Mucosa of descending colon (tissue), 3 donors: ENCODE measurements at places on chromosomes 7 and 10.

DNA sequence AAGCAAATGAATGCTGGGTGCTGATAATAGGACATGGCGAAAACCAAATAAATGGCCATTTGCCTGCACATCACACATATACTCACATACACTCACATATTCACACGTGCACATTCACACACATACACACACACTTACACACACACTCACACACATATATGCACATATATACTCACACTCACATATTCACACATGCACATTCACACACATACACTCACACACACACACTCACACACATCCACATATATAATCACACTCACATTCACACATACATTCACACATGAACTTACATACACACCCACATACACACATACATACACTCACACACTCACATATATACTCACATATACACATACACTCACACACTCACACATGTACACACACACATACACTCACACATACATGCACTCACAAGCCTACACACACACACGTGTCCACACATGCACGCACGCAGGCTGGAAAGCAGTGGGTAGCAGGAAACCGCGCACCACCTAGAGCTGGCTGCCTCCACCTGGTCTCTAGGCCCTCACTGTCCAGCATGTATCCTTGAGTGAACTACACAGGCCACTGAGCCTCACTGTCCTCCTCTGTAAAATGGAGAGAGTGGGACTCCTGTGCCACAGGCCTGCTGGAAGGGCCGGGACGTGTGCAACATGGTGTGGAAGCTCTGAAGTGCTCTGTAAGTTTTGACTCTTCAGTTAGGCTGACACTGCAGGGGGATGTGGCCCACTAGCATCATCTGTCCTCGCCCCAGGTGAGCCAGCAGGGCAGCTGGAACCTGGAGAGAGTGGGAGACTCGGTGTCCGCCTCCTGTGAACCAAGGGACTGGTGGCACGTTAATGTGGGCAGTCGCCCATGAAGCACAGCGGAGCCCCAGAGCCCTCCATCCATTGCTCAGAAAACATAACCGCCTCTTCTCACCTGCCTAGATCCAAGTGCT, 14.9 kb downstream of the TMEM72 start:
- no peak for DNase-seq

GRCh38 chr7:73707045-73707631, 12.3 kb downstream of the STX1A start:
- peak; percentile 96 for DNase-seq

DNA sequence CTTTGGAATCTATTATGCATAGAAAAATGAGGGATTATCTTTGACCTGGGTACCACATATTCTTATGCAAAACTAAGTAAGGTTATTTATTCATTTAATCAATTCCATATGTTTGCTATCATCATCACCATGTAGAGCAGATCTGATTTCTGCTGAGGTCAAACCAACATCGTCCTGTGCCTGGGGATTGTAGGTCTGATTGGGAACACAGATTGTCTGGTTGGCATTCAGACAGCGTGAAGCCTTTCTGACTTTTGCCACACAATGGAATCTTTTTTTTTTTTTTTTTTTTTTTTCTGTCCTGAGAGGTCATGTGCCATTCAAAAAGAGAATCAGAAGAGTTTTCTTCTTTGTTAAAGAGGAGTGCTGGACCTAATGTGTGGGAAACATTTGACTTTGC, 142.9 kb downstream of the RAB11FIP2 start:
- no peak for DNase-seq

DNA sequence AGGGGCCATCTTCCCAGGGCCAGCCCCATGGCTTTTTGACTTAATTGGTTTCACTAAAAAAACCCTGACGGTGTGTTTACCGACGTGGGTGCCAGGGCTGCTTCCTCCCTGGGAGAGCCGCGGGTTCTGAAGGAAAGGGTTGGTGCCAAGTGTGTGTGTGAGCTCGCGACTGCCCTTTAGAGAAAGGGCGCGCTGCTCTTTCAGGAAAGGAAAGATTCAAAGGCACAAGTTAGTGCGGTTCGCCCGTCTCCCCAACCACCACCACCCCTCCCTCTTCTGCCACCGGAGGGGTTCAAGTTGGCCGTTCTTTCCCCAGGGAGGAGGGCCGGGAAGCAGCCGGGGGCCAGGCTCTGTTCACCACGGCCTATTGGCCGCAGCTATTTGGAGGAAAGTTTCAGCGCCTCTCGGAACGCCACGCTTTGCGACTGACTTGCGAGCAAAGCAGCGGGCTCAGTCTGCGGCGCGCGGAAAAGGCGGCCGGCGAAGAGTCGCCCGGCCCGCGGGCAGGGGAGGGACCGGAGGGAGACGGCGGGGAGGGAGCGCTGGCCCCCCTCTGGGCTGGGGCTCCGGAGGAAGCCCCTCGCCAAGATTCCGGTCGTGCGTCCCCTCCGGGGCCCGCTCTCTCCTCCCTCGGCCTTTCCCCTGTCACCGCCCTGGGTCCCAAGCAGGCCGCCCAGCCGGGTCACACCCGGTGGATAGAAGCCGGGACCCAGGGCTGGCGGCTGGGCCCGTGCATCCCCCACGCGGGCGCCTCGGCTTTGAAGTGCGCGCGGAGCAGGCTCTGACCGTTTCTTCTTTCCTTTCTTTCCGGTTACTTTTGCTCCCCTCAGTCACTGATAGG, 165.9 kb upstream of the PPP1R3A start:
- DNase-seq: peak; percentile 74

DNA sequence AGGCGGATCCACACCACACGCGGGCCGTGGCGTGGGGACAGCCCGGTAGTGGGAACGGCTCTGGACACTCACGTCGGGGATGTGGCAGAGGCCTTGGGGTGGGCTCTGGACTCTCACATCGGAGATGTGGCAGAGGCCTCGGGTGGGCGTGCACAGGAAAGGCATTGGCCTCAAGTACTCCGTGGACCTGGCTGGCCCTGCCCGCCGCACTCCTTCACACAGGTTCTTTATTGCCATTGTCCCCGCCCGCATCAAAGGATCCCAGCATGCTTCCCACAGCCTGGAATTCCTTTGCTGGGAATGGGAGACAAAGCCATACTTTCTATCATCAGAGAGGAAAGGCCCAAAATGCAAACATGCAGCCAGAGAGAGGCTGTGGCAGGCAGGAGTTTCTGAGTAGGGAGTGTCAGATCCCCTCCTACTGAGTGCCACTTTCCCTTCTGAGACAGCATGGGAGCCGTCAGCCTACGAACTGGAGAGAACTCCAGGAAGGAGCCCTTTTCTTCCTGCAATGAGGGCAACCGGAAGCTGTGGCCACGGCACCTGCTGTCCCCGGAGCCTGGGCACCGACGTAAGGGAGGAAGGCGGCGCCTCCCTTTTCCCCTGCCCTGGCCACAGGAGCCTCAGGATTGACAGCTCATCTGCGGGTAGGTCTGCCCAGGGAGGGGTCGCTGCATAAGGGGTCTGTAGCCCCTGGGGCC, 51.5 kb downstream of the RBM17 start:
- DNase-seq: peak; percentile 74

DNA sequence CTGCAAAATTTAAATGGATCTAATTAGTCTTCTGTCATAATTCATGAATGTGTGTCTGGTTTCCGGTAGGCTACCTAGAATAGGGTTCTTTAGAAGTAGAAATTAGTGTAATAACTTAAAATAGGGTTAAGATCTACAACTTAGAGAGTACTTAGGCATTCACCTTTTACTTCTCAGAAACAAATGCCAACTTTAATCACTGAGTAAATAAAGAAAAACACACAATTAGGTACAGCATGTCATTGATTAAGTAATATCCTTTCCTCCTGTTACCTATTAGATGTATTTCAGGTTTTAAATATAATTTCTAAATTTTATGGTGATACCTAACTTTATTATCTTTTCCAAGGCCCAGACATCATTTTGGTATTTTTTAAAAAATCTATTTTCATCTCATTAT, 9.3 kb downstream of the ANKRD7 start:
- DNase-seq: no peak

- no peak for DNase-seq
Observed at GRCh38 chr7:78585980-78586379, 787.4 kb downstream of the PHTF2 start.

GRCh38 chr10:96339956-96340904, 18.6 kb downstream of the OPALIN start:
- peak; percentile 57 for DNase-seq

DNA sequence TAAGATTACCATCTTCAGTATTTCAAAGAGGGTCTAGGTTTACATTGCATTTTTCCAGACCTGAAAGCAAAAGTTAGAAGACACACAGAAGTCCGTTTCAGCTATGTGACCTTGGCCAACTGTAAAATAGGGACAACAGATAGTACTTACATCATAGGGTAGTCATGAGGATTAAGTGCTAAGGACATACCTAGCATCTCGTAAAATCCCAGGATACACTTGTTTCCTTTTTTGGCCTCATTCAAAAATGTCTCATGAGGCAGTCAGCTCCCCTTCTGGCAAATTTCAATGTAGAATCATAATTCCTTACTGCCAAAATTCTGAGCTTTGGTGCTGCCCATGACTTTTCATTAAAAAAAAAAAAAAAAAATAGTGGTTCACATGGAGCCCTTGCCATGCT, 6.4 kb upstream of the DUSP5 start:
- no peak for DNase-seq
